ENCODE measurements at places on chromosomes 3 and 15.

DNA sequence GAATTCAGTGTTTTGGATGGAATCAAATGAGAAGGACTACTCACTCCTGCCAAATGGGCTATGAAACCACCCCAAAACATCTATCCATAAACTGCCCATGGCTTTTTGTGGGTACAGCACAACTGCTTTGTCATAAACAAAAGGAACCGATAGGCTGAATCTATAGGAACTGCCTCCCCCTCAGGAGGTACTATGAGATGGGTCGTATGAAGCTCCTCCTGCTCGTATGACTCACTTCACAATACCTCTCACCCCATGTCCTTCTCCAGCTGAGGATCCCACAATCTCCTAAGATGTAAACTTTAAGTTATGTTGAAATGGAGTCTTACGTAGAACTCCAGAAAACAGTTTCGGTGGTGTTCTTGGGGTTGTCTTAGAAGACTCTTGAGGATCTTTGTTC, 129.9 kb upstream of the SAMMSON start:
- no peak for DNase-seq

DNA sequence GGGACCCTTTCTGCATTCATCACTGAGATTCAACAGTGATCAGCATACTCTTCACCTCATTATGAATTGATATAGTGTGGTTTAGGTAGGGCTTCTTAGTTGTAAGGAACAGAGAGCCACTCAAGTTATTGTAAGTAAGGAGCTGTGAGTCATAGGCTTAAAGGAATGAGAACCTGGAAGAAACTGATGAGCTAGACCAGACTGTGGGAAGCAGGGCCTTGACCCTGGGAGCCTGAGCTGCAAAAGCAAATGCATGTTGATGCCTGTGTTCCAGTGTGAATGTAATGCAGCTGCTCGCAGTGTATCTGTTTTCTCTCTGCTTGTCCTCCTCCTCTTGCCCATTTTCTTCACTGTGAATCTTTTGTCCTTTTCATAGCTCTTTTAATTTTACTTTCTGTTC, 13.6 kb downstream of the ZKSCAN7 start:
- no peak for DNase-seq

DNA sequence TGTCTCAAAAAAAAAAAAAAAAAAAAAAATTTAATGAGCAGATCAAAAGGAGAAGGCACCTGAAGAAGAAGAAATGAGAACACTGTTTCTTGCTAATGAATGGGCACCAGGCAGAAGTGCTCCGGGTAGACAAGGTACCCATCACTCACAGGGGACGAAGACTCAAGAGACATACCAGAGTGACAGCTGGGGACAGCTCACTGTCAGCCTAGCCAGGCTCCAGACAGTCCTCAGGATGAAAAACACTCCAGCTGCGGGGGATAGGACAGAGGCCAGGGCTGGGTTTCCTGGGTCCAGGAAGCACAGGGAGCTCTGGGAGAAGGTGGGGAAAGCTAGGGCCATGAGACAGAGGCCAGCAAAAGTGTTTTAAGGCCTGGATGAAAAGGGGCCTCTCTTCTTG, 48.5 kb upstream of the PARL start:
- no peak for DNase-seq

DNA sequence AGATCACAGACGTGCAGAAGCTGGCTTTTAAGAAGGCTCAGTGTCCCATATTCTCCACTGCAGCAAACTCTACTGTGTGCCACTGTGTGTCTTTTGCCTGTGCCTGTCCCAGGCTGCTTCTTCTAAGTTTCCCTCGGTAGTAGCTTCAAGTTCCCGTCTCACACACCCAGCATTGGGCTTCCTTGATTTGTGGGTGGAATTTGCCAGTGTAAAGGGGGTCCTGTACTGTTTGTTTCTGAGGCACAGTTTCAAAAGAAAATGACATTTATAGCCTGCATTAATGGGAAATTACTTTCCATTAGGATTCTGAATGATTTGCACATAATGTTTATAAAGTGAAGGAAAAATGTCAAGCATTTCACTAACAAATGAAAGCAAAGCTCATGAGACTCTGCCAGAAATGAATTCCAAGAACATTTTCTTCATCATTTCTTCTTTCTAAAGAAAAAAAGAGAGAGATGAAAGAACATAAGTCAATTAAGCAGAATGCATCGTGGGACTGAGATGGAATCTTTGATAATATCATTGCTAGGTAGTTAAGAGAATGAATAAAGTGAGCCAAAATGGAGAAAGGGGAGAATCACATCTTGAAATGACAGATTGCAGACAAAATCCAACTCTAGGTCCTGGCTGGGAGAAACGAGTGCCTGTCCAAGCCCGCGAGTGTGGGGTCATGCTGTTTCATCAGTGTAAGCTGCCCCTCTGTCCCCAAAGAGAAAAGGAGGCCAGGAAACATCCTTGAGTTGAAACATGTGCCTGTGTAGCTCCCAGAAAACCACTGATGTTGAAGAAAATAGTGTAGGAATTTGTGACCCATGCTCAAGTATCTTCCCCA, 48.6 kb upstream of the ADAMTSL3 start:
- no peak for DNase-seq

DNA sequence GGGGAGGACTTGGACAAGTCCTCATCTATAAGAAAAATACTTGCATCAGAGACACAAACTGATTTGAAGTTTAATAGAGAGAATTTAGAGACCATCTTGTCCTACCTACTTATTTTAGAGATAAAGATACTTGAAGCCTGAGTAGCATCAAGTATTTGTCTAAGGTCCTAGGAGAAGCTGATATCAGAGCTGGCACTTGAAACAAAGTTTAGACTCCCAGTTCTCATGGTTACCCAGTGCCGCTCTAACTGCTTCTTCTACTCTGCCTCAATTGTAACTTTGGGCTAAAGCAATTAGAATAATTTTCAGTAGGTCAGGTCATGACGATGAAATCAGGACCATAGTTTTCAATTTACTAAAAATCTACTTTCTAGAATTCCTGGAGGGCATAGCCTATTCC, 123.9 kb upstream of the CADPS start:
- no peak for DNase-seq

DNA sequence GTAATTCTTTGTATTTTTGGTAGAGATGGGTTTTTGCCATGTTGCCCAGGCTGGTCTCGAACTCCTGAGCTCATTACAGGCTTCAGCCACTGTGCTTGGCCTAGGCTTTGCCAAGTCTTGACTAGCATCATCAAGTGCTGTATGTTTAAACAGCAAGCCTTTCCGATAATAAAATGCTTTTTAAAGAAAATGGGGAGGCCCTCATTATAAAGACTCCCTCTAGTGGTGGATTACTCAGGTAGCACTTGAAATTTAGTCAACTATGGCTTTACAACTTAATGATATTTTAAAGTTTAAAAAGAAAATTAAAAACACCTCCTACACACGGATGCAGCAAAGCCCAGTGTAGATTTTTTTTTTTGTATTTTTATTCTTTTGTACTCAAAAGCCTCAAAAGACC, 213.6 kb downstream of the GAP43 start:
- no peak for DNase-seq

DNA sequence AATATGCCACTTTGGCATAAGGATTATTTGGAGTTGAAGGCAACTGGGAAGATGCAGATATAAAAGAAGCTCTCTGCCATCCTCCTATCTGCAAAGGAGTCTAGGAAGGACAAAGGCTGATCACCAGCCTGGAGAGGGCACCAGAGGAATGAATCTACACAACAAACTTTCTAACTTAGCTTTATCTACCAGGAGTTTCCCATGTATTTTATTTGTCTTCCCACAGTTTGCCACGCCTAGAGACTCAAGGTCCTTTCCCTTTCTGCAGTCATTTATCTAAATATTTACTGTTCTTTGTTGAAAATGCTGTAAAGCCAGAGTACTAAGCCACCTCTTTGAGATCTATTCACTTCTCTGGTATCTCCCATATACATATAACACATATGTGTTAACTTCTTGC, 32.2 kb downstream of the GPR176 start:
- DNase-seq, result no peak

DNA sequence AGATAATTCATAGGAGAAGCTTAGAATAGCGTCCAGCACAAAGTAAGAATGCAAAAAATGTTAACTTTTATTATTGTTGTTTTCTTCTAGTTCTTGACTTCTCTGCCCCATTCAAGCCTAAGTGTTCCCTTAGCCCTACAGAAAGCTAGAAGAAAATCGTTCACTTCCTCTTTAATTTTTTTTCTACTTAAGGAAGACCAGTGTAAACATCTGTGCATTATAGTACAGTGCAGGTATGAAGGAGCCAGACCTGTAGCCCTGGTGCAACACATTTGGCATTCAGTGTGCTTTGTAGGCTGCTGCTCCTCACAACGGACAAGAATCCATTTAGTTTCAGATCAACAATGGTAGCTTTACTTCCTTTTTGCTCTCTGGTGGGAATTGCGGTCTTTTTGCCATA, 127.8 kb upstream of the SLC7A14 start:
- no peak for DNase-seq

DNA sequence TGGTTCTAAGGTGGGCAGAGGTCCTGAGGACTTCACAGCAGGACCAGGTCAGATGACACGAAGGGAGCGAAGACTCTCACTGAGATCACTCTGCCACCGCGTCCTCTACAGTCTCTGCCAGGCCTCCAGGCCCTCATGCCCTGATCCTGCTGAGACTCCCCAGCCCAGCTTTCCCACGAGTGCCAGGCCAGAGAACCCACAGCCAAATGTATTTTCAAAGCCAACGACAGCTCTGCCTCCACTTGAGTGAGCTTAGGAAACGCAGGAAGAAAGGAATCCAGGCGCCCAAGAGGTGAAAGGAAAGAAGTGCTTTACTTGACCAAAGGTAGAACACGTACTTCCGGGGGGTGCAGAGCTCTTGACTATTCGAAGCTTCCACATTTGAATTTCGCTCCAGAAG, 275.0 kb downstream of the XXYLT1 start:
- no peak for DNase-seq

DNA sequence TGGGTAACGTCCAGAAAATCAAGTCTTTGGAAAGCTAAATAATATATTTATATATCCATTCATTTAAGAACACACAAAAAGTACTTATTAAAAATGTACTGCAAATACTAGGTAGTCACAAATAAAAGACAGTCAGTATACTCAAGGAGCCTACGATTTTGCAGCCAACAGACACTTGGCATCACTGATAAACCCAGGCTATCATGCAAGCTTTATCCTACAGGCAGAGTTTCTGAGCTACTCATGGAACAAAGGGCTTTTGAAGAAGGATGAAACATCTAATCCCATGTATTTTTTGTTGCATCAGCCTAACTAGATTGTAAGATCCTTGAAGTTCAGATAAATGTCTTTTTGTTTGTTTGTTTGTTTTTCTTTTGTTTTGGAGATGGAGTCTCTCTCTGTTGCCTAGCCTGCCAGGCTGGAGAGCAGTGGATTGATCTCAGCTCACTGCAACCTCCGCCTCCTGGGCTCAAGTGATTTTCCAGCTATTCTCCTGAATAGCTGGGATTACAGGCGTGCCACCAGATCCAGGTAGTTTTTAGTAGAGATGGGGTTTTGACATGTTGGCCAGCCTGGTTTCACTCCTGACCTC, 319.4 kb upstream of the MDFIC2 start:
- no peak for DNase-seq

DNA sequence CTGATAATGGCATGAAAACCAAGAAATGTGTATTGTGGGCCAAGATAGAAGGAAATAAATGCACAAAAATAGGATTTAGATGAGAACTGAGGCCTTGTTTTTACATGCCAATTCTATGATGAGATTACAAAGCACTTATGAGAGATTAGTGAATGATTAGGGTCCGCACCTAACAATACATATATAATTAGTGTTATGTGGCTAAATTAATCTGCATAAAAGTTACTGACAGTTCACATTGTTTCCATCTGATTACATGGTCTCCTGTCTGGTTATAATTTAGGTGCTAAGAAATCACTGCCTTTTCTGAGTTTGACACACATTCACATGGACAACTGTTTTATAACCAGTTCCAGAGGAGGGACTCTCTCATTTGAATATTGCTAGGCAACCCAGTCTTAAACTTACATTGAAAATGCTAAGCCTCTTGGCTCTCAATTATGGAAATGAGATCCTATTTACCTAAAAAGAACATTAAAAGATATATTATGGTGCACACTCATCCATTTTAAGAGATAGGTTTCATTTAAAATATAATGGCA, 117.0 kb upstream of the ARL6 start:
- DNase-seq, result no peak

DNA sequence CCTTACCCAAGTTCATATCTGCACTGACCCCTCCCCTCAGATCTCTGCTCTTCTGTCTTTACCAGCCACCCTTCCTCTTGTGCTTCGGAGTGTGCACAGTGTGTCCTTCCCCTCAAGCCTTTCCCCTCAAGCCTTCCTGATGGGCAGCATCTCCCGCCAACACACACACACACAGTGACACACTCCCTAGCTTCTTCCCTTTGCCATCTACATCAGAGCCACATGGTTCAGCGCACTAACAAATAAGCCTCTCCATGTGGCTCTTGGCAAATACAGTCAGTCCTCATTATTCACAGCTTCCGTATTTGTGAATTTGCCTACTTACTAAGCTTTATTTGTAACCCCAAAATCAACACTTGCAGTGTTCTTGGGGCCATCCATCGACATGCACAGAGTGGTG, 37.5 kb downstream of the SH3BP5 start:
- no peak for DNase-seq

DNA sequence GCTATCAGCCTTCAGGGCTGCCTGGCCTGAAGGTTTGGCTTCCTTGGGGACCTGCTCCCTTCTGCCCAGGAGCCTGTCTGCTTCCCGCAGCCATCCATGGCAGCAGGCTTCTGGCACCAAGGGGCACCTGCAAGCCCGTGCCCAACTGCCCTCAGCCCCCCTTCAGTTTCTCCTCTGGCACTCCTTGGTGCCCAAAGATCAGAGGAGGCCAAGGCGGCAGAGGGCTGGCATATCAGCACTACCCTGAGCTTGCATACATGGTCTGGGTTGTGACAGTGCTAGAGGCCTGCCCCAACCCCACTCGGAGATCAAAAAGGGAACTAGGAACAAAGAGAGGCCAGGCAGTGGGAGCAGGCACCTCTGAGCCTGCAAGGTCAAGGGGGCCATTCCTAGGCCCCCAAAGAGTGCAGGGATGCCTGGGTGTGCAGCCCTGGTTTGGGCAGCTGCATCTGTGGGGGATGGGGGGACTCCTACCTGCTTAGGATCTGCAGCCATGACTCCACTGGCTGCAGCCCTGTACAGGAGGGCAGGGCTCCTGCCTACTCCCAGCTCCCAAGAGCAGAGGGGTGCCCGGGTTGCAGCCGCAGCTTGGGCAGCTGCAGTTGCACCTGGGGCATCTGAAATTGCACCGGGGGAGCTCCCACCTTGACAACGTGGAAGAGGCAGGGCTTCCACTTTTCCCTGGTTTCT, 76.2 kb upstream of the TP63 start:
- no peak for DNase-seq

DNA sequence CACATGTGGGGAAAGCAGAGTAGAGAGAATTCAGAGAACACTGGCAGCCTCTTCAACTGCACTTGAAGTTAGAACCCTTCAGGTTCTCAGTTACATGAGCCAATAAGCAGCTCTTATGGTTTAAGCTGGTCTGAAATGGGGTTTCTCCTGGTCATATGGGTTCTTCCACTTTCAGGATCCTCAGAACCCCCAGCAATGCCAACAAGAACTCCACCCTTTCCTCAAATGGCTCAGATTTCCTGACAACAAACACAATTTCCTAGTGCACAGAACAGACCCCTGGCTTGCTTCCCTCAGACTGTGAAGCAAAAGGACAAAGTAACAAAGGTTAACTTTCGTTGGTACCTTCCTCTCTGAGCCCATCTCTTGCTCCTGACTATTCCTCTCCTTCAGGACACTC, 23.9 kb upstream of the FRMD4B start:
- no peak for DNase-seq

GRCh38 chr3:118987477-118987876, 47.2 kb downstream of the IGSF11 start:
- DNase-seq, result no peak

Measured in NCI-H774 (cell line).